ENCODE measurements at places on chromosomes 16 and 17.
A peak's percentile ranks its signal among the peaks of the same experiment; 100 is the strongest.

GRCh38 chr17:77245162-77245926 lies 104.6 kb downstream of the SEC14L1 start:
- no peak for DNase-seq

- peak; percentile 26 for DNase-seq
Measured at GRCh38 chr16:11915114-11915643, 577 bp downstream of the GSPT1 start.

DNA sequence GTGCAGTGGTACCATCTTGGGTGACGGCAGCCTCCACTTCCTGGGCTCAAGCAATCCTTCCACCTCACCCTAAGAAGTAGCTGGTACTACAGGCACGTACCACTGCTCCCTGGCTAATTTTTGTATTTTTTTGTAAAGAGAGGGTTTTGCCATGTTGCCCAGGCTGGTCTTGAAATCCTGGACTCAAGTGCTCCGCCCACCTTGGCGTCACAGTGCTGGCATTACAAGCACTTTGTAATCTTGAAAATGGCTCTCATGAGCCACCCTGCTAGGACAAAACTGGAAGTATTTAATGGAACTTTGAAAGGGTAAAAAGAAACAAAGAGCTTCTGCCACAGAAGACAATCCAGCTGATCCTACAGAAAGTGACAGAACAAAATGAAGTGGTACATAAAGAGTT lies 9.2 kb downstream of the SUMO2 start:
- no peak for DNase-seq

DNA sequence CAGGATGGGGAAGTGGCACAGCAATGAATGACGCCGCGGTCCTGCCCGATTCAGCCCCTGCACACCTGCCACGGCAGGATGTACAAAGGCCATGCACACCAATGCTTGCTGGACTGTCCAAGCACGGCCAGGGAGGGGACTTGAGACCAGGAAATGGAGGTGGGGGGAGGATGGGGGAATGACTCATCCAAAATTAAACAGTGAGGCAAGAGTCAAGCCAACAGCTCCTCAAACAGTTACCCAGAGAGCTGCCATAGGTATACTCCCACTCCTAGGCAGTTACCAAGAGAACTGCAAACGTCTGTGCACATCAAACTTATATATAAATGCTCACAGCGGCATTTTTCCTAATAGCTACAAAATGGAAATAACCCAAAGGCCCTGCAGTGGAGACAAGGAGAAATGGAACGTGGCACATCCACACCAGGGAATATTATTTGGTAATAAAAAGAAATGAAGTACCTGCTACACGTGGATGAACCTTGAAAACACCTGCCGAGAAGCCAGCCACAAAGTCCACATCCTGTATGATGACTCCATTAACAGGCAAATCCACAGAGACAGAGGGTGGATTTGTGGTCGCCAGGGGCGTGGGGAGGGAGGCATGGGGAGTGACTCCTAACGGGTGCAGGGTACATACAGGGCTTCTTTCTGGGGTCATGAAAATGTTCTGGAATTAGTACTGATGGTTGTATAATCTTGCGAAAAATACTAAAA lies 54.1 kb downstream of the VAC14 start:
- DNase-seq: peak; percentile 94

DNA sequence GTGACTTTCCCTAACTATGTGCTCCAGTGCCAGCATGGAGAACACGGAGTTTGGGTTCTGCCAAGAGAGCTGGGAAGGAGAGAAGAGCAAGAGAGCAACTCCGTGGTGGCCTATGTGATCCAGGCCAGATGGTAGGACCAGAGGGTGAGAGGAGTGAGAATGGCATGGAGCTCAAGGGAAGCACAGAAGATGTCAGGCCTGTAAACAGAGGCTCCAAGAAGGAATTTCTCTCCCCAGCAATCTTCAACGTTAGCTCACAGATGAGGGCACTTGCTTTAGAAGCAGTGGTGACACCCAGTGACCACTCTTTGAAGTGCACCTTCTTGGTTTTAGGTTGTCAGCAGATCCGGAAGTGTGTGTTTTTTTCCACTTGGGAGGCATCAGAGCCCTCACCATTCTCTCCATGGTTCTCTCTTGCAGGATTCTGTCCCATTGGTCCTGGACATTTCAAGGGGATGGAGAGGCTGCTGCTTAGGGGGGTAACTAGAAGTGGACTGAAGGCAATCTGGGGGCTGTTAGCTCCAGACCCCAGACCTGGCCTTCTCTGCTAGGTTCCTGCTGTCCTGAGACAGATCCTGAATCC lies 18.1 kb upstream of the TMEM98 start:
- DNase-seq: peak; percentile 83

- no peak for DNase-seq
Measured at GRCh38 chr16:67547423-67548264, 14.7 kb upstream of the CTCF start.

- no peak for DNase-seq
Measured at GRCh38 chr16:26204138-26204537, 512.4 kb downstream of the HS3ST4 start.

GRCh38 chr16:54270711-54271110 lies 15.9 kb downstream of the IRX3 start:
- DNase-seq: no peak

- no peak for DNase-seq
Measured at GRCh38 chr17:4715063-4715744, 4.8 kb downstream of the ARRB2 start.

DNA sequence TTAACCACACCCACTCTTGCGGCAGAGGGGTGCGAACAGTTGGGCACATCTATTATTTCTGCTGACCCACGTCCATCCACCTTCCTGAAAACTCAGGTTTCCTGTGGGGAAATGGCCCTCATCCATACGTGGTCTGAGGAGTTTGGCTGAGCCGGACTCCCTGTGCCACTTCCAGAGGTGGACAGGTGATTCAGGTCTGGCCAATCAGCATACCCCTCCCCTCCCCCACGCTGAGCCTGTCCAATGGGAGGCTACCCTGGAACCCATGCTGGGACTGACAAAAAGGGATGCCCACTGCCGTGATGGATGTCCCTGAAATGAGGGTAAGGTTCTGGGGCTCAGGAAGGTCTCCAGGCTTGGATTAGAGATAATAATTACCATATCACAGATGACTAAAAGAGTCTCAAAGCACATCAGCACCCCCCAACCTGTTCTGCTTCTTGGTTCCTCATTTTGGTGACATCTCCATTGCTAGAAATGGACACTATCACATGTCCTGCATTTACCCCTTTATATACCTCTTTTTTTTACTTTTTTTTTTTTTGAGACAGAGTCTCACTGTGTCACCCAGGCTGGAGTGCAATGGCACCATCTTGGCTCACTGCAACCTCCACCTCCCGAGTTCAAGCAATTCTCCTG lies 5.3 kb upstream of the MAPK7 start:
- no peak for DNase-seq

- no peak for DNase-seq
Measured at GRCh38 chr16:31441956-31442355, 633 bp downstream of the ZNF843 start.

DNA sequence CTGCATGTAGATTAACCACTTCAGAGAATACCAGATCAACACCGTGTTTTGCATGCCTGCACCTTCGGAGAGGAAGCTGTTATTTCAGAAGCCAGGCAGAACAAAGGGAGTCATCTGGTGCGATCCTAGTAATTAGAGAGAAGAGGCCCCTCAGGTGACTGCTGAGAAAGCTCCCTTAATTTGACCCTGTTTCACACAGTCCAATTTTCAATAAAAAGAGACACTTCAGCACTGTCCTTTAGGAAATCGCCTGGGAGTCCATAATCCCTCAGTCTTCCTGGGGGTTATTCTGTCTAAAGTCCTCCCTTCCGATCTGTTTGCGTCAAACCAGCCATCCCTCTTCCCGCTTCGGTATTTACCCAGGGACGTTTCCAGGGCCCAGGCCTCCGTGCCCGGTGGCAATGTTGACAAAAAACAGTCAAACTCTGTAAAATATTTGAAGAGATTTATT lies 23.4 kb upstream of the TNRC6C start:
- DNase-seq: no peak

DNA sequence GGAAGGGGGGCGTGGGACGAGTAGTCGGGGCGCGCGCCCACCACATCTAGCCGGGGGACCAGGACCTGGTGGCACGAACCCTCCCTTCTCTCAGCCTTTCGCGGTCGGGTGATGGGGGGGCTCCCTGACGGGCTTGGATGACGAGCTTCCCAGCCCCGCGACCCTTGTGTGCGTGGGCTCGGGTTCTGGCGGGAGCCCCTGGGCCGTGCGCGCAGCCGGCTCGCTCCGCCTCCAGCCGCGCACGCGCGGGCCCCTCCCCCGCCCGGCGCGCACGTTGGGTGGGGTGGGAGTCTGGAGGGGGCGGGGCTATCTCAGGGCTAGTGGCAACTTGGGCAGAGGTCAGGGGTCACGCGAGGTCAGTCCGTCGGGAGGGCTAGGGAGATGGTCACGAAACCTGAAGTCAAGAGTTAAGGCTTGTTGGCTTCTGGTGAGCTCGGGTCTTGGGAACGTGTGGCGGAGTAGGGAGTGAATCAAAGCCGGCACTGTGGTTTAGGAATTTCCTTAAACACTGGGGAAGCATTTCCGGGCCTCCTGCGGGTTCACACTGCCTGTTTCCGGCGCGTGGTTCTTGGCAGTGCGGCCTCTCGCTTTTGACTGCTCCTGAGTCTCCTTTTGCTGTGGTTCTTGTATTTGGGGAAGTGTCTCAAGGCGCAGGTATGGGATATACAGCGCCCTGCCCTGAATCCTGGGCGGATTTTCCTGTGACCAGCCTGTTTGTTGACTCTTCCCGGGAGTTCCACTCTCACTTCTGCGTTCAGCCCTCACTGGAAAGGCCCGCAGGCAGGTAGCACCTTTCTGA lies at the start of gene SRCAP:
Gene SRCAP (plus strand): TSS at position 356 of the 799 bp plus-strand sequence. CDS start 1,654 bp downstream, outside the sequence.
- peak; percentile 78 for DNase-seq

DNA sequence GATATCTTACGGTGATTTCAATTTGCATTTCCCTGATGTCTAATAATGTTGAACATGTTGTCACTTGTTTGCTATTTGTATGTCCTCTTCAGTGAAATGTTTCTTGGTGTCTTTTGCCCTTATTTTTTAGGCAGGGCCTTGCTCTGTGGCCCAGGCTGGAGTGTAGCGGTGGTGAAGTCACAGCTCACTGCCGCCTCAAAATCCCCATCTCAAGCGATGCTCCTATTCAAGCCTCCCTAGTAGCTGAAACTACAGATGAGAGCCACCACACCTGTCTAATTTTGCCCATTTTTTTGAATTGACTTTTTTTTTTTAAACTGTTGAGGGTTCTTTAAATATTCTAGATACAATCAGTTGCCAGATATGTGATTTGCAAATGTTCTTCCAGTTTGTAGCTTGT lies 8.3 kb downstream of the UBE2G1 start:
- DNase-seq: no peak

- DNase-seq: no peak
Measured at GRCh38 chr16:49120631-49121030, 161.0 kb downstream of the CBLN1 start.

- DNase-seq: no peak
Measured at GRCh38 chr16:71754108-71754507, 29.6 kb upstream of the PHLPP2 start.

GRCh38 chr17:30396129-30396528 lies 17.4 kb downstream of the CPD start:
- DNase-seq: no peak

- peak; percentile 86 for DNase-seq
Measured at GRCh38 chr17:19248928-19249574, 11.9 kb downstream of the EPN2 start.
